ENCODE measurements at places on chromosomes 3 and 15.

GRCh38 chr3:192422997-192423342 lies 304.4 kb downstream of the FGF12 start:
- no peak for DNase-seq

DNA sequence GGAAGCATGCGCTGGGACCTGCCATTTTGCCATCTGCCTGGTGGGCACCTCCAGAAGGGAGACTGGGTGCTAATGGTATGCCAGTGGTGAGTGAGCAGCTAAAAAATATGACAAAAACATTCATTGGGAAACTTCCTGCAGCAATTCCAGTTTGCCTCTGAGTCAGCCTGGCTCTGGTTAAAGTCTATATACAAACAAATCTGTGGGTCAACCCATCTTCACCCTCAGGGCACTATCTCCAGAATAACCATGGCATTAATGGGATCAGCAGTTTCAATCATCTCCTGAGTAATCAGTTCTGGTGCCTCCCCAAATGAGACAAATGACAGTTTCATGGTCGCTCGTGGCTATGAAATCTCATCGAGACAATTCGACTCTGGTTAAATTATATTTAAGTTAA lies 21.5 kb downstream of the FRMD4B start:
- DNase-seq, result no peak

DNA sequence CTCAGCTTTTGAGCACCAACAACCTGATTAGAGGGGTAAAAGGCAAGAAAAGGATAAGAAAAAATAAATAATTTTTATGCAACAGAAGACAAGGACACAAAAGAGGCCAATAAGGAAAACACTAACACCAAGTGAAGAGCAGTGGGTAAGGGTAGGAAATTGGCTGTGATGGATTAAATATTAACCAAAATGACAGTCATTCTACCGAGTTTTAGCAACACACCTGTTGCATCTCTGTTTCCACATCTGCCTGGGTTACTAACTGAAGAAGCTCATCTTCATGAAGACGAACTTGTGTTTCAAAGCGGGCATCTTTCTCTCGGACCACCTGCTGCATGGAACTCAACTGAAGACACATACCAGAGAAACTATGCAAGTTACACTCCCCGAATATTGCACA lies 30.1 kb downstream of the GOLGB1 start:
- DNase-seq, result no peak

- no peak for DNase-seq
Measured at GRCh38 chr3:146314871-146315270, 64.0 kb upstream of the PLSCR4 start.

GRCh38 chr15:99343881-99344551 lies 92.7 kb downstream of the LRRC28 start:
- peak; percentile 26 for DNase-seq

DNA sequence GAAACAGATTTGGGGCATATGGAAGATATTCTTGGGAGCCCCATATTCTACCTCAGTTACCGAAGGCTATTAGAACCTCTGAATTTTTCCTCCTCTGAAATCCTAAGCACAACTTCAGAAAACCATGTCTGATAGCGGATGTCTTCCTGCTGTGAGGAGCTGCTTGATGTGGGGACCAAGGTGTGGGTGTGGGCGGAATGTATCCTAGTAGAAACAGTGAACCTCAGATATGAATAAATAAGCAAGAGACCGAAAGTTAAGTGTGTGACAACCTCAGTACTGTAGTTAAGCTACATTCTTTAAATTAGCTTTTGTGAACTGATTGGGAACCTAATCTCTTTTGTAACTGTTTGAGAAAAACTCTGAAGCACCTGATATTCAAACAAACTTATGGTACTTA lies 46.9 kb downstream of the SENP2 start:
- DNase-seq, result no peak

- DNase-seq, result no peak
Measured at GRCh38 chr3:184059424-184059823, 6.6 kb downstream of the HTR3C start.

DNA sequence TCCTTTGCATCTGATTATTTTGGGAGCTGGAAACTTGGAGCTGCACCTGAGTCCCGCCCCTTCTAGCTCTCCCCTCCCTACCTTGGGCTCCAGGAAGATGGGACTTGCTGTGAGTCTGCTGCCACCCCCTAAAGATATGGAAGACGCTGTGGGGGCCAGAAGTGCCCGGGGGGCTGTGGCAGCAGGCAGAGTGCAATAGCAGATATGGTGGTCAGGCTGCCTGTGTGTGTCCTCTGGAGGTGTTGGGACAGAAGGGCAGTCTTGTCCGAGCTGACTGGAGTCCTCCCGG lies 485 bp downstream of the PAK6 start:
- no peak for DNase-seq

DNA sequence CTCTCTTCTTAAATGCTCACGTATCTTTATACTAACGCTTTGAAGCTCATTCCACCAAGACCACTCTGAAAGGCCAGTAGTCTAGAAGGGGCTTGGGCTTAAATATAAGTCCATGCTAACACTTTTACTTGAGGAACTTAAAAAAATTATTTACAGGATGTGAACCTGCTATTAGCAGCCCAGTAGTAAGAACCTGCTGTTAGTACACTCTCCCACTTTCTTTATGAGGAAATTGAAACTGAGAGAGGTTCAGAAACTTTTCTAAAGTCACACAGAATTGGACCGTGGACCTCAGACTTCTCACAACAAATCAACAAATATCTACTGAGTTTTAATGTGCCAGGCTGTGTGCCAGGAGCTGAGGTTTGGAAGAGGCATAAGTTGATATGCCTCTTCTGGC lies 53.4 kb downstream of the SYNPR start:
- no peak for DNase-seq

GRCh38 chr3:141240687-141241615 lies 9.3 kb downstream of the PXYLP1 start:
- no peak for DNase-seq

DNA sequence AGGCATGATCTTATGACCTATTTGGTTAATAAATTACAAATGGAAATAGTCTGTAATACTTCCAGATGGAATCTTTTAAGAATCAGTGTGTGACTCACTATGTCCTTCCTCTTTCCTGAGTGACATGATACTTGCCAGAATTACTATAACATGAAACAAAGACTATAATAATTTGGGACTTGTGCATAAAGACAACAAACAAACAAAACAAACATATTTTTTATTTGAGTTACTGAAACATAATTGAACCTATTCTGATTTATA lies 1268.1 kb downstream of the OTOL1 start:
- no peak for DNase-seq

GRCh38 chr3:194075802-194076460 lies 60.0 kb upstream of the HES1 start:
- DNase-seq, result no peak

- no peak for DNase-seq
Measured at GRCh38 chr3:9913601-9914000, 3.3 kb upstream of the IL17RC start.

DNA sequence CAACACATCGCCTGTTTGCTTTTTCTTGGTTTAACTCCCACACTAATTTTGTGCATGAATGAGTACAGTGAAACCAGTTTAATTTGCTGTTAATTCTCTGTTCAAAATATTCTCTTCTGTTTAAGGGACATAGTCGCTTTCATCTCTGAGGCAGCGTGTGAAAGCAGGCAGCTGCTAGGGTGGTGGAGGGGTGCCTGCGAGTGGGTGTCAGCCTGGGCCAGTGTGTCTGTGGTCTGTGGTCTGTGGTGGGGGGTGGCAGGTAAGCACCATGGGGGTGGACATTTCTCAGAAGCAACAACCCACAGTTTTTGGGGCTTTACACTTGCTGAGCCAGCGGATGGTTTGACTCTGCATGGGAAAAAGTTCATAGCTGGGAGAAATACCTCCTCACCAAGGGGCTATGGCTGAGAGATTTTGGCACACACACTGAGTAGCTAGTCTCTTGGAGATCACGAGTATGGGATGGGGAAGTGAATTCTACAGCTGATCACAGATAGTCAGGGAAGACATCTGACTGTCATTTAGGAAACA lies 109.2 kb downstream of the EPHB1 start:
- no peak for DNase-seq

DNA sequence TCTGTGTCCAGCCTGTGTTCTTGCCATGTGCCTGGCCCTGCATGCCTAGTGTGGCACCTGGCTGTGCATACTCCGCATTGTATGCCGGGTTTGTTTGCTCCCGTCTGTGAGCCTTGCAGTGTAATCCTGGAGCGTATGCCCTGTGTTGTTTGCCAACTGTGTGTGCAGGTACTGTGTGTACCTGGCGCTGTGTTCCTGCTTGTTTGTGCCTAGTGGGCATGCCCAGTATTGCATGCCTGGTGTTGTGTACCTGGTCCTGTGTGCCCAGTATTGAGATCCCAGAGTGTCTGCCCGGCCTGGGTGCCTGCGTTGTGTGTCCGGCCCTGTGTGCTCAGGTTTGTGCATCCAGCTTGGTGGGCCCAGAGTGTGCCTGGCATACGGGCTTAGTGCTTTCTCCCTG lies 54.5 kb upstream of the CHRNA7 start:
- no peak for DNase-seq

- no peak for DNase-seq
Measured at GRCh38 chr3:4729061-4729973, 236.2 kb downstream of the ITPR1 start.

DNA sequence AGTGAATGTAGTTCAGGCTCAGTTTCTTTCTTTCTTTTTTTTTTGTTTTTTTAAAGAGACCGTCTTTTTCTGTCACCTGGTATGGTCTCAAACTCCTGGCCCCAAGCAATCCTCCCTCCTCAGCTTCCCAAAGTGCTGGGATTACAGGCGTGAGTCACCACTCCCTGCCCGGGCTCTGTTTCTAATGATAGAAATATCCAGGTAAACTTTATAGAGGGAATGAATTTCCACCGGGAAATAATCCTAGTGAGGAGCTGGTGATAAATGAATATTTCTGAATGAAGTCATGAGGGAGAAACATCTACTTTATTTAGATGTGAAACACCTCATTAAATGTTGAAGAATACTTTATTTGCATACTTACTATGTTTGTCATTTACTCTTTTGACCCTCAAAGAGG lies 7.2 kb downstream of the RNF13 start:
- DNase-seq, result no peak

GRCh38 chr3:179948740-179949139 lies 88.0 kb downstream of the PEX5L start:
- no peak for DNase-seq

DNA sequence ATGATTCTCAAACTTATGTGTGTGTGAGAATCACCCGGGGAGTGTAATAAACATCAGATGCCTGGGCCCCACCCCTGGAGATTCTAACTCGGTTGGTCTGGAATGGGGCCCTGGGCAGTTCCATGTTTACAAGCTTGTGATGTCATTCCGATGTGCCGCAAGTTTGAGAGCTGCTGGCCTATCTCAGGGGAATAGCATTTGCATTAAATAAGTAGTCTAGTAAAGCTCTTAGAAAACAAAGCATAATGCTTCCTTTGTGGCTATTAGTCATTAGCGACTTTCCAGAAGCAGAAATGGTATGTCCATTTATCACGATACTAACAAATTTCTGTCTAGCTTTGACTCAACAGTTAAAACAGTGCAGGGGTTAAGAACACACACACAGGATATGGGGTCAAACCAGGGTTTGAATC lies 20.9 kb downstream of the PGBD4 start:
- no peak for DNase-seq

DNA sequence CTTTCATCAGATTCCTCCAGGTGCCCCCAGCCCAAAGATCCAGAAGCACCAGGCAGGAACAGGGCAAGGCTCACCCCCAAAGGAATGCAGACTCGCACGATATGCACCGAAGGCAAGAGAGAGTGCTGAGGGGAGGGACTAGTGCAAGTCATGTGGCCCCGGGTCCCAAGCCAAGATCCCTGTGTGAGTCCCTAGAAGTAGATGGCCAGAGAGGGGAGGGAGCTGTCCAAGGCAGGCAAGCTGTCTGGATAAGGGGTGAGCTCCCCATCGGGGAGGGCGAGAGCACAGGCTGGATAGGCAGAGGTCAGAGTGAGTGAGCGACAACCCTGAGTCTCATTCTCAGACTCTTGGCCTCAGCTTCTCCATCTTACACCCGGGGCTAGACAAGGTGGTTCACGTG lies 171.5 kb upstream of the LINGO1 start:
- no peak for DNase-seq

DNA sequence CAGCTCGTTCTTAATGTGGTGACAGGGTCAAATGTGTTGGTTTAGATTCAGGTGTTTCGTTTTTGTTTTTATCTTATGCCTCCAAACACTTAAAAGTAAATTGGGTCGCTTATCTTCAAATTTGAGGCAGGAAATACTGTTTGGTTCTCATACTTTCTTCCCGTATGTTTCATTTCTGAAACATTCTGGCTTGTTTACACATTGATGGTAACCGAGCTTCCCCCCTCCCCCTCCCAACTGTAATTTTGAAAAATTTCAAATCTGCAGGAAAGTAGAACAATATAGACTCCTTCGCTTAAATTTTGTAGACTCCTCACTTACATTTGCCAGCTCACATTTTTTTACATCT lies 64.9 kb downstream of the CMTM8 start:
- DNase-seq, result no peak

DNA sequence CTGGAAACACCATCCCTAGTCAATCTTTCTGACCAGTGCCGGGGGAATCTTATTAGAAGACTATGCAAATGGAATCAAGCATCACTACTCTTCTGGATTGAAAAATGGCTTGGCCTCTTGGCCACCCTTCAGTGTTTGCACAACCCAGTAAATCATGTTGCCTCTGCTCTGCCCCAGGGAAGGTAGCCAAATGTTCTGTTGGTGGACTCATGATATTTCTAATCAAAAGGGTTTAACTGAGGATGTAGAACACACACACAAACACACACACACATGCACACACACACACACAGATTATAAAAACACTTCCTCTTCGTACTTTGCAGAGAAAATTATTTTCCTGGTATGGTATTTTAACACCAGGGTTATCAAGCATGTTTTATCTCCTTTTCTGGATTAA lies 7.9 kb downstream of the RBP2 start:
- peak; percentile 38 for DNase-seq

GRCh38 chr3:66819993-66820501 lies 178.1 kb upstream of the KBTBD8 start:
- no peak for DNase-seq

DNA sequence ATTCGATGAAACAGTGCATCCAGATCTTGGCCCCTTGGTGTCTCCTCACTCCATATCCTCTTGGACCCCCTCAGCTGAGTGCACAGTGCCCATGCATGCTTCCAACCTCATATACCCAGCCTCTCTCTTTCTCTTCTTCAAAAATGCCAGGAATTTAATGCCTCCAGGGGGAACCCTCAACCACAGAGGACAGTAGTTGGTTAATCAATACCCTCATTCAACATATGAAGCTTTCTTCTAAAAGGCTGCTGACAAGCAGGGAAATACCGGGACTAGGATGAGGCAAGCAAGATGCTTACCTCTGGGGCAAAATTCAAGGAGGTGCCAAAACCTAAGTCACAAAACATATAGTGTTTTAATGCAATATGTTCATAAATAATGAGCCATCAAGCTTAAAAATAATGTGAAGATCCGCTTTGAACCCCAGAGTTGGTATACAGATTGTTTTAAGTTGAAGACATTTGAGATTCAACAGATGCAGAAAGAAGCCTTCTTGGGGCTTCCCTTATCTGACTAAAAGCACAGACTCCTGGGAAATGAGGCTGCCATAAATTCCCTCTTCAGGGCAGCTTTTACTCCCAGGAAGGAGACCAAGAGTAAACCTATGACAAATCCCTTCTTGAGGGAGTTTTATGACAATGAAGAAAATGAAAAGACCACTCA lies 48.2 kb upstream of the FHIT start:
- DNase-seq, result no peak

All from uterus (tissue), 4 donors.